AG04450 (cell line): ENCODE measurements at places on chromosomes 12 and 14. TPM values are rescaled to one million over a fixed set of nuclear protein-coding genes. Genes with fewer than 3 reads are reported as not detected.

Gene CLEC2D
- 2.3 and 2.4 TPM in 2 replicates for polyA plus RNA-seq

Gene SYT1
- 5.0 and 6.8 TPM in 2 replicates for polyA plus RNA-seq

Gene OTOGL
- 0.05 and 0.07 TPM in 2 replicates for polyA plus RNA-seq

Gene RFLNA
- polyA plus RNA-seq = not detected in 2 replicates

Gene SCAF11
- polyA plus RNA-seq = 42.4 and 66.2 TPM in 2 replicates

Gene CDH24
- 10.1 and 11.0 TPM in 2 replicates for polyA plus RNA-seq

Gene ARHGDIB
- polyA plus RNA-seq = 8.9 and 10.0 TPM in 2 replicates

Gene OR4E2
- not detected in 2 replicates for polyA plus RNA-seq

Gene PWP1
- 85.4 and 115 TPM in 2 replicates for polyA plus RNA-seq

Gene EML5
- polyA plus RNA-seq = 3.0 and 3.6 TPM in 2 replicates

Gene PTHLH
- polyA plus RNA-seq = 1.5 and 1.9 TPM in 2 replicates
